ENCODE measurements at places on chromosomes 11 and 22.

GRCh38 chr11:65377036-65377435, 5.4 kb downstream of the SLC25A45 start:
- DNase-seq, result no peak

GRCh38 chr11:24560324-24560723, 63.5 kb downstream of the LUZP2 start:
- DNase-seq, result no peak

DNA sequence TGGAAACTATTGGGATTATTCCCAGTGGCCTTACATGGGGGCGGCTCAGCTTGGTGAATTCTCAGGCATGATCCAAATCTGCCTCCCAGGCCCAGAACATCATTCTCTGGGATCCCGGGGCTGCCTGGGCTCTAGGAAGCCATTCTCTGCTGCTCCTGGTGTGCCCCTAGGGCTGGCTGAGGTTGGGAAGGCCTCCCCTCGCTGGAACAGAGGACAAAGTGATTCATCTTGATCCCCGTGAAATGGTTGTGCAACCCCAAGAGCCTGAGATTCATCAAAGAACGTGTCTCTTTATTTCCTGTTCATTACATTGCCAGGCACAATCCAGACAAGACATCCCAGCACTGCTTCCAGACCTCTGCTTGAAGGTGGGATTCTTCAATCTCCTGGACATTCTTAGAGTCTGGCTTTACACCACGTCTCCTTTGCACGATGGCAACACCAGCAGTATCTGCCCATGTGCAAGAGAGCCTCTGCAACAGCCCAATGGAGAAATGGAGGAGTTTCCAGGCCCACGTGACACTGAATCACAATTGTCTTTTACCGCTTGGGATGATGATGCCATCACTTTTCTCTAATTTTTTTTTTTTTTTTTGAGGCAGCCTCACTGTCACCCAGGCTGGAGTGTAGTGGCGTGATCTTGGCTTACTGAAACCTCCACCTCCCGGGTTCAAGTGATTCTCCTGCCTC, 52.3 kb downstream of the TST start:
- DNase-seq, result no peak

- peak; percentile 44 for DNase-seq
These were observed 68.1 kb upstream of the BID start for GRCh38 chr22:17842386-17842785.

DNA sequence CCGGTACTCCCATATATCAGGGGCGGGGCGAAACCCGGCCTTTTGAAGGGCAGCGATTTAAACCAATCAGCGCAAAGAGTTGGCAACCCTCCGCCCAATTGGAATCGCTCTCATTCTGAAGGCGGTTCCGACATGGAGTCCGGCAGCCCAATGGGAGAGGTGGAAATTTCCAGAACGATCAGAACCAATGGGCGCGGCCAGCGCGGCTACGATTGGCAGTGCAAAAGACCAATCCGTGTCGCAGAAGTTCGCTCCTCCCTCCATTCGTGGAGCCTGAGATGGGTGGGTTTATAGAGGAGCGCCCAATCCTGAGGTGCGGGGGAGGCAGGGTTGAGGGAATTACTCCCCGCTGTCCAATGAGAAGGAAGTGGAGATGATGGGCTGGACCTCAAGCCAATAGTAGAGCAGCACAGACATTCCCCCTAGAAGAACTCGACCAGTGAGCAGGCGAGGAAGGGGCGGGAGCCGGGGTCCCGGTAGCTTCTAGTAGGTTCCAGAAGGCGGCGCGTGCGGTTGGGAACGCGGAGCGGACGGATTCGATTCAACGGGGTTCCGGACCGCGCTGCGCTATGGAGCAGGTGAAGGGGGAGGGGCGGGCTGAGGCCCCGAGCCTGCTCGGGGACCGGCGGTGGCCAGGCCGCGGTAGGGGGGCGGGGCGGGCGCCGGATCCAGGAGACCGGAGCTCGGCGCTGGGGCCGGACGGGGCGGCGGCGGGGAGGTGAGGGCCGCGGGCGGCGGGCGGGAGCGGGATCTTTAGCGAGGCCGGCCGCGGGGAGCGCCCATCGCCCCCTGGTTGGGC, at the start of gene STIP1:
Gene STIP1, plus strand, starts transcription at position 479 of the 799 bp plus-strand sequence. Its CDS starts 91 bp downstream, at position 570.
- peak; percentile 99 for DNase-seq

DNA sequence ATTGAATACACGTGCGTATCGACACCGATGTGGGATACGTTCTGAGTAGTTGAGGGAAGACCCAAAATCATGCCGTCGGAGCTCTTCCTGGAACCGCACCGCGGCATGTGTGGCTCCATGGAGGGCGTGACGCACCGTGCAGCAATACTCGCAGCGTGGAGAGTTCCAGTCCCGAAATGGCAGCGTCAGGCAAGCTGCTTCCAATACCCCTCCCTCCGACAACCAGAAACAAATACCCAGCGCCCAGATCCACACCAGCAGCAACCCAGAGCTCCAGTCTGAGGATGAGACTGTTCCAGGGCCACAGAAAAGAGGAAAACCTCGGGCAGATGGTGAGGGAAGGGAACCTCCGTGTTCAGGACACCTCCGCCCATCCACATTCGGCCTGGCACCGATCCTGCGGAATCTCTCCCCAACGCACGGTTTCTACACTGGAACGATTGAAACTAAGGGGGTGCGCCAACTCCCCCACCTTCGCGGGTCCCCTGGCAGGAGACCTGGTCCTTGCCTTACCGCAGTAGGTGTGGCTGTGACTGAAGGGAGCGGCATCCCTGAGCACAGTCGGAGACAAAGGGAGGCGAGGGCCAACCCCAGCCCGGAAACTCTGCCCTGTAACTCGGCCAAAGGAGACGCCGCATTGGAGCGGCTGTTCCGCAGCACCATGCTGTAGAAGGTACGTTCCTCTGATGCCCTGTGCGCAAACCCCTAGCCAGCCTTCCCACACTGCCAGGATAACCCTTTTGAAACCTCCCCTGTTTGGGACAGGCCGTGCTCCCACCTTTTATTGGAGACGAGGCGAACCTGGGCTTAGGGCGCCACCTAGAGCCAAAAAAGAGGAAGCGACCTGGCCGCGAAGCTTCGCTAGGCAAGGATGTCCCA, 28.2 kb downstream of the DBX1 start:
- DNase-seq, result peak; percentile 56

DNA sequence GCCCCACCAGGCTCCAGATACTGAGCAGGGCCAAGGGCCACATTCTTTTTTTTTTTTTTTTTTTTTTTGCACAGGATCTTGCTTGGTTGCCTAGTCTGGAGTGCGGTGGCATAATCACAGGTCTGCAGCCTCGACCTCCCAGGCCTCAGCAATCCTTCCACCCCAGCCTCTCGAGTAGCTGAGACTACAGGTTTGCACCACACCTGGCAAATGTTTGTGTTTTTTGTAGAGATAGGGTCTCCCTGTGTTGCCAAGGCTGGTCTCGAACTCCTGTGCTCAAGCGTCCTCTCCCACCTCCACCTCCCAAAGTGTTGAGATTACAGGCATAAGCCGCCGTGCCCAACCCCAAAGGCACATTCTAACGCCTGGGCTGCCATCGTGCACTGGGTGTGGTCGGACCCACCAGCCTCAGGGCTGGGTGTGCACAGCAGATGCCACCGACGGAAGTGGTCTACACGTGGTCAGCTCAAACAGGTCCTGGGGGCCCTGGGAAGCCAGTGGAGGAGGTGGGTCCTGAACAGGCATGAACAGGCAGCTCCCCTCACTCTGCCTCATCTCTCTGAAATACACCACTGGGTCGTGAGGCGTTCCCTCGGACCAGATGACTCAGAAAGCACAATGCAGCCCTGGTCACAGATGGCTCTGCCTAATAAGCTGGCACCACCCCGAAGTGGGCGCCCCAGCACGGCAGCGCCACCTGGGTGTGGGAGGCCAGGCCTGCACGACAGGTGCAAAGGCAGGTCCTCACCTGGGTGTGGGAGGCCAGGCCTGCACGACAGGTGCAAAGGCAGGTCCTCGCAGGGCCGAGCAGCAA, 5.1 kb upstream of the B4GALNT4 start:
- DNase-seq, result peak; percentile 59

DNA sequence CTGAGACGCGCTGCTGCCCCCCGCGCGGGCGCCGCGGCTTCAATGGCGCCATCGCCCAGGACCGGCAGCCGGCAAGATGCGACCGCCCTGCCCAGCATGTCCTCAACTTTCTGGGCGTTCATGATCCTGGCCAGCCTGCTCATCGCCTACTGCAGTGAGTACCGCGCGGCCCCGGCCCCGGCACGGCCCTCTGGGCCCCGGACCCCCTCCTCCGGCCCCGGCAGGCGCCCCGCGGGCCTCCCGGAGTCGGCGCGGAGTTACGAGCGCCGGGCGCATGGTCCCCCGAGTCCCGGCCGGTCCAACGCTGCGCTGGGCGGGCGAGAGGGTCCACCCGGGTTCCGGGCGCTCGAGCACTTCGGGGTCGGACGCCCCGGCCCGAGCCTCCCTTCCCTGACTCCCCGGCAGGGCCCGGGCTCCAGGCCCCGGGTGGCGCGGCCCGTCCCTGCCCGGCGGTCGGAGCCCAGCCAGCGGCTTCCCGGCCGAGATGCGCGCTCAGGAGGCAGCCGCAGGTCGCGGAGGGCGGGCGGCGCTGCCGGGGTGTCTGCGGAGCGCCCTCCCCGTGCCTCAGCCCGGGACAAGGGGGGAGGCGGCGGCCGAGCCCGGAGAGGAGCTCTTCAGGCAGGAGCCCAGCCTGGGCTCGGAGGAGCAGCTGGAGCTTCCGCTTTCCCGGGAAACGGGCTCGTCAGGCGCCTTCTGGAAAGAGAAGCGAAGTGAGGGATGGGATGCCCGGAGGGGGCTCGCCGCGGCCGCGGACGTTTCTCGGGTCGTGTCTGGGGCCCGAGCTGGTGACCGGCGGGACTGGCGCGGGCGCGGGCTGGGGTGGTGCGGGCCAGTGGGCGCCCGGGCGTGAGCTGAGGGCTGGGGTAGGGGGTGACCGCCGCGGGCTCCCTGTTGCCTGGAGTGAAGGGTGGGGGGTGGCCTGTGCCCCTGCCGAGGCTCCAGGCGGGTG, 1337.8 kb downstream of the BRD1 start:
- no peak for DNase-seq

GRCh38 chr22:23177197-23177596, 3.1 kb upstream of the BCR start:
- no peak for DNase-seq

DNA sequence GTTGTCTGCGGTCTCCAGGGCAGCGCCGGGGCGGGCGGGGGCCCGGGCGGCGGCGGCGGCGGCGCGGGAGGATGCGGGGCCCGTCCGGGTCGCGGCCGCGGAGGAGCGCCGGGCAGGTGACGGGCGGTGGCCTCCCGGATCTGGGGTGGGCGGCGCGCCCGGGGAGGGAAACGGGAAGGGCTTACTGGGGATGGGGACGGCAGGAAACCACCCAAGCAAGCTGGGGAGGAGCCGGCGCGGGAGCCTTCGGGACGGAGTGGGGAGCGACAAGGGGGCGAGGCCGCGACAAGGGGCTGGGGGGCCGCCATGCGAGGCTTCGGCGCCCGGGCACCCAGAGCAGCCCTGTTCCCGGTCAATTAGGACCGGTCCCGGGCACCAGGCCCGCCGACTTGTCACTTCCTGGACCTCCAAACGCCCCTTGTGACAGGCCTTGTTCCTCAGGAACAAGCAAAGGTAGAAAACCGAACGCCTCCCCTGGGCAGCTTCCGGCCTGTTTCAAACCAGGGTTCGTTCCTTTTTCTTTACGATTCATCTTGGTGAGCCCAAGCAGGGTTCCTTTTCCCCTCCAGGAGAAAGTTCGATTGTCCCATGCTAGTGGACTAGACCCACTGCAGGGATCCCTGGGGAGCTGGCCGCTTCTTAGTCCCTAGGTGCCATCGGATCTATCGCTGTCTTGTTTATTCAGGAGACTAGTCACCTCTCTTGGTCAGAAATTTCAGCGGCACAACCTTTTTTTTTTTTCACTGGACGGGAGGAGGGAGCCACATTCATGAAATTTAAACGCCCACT, 492 bp downstream of the JHY start:
- peak; percentile 65 for DNase-seq

DNA sequence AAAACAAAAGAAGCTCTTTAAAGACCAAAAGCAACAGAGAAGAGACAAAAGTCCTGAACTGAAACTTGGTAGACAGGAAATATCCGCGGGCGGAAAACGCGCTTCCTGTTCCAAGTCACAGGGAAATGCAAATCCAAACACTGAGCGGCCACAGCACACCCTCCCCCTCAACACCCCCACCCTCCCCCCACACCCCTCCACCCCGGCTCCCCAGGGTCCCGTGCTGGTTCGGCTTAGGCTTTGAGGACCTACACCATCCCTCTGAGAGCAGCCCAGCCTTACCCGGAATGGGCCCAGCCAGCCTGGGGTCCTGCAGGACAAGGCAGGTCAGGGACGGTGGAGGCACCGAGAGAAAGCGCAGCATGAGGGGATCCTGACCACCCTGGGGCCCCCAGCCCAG, 160.4 kb downstream of the BRD1 start:
- no peak for DNase-seq

- DNase-seq, result no peak
These were observed 22.8 kb upstream of the GPR83 start for GRCh38 chr11:94424011-94424410.

- DNase-seq, result no peak
These were observed 385.7 kb downstream of the AASDHPPT start for GRCh38 chr11:106463154-106463553.

GRCh38 chr22:33853200-33854097, 66.8 kb downstream of the LARGE1 start:
- DNase-seq, result peak; percentile 10

GRCh38 chr11:110179064-110179463, 85.9 kb downstream of the ZC3H12C start:
- no peak for DNase-seq

DNA sequence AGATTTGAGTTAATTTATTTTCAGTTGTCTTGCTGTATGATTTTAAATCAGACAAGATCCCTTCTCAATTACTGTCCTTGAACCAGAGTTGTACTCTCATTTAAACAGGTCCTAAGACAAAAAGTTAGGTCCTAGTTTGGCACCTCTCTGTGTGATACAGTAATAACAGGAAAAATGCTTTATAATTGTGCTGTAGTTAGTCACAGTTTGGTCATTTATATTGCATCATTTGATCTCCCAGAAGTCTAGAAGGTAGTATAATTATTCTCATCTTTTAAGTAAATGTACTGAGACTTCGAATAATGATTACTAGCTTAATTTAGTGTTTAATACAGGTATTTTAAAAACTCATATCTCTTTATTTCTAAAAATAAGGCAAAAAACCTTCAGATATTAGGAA, 18.1 kb upstream of the LUZP2 start:
- no peak for DNase-seq

DNA sequence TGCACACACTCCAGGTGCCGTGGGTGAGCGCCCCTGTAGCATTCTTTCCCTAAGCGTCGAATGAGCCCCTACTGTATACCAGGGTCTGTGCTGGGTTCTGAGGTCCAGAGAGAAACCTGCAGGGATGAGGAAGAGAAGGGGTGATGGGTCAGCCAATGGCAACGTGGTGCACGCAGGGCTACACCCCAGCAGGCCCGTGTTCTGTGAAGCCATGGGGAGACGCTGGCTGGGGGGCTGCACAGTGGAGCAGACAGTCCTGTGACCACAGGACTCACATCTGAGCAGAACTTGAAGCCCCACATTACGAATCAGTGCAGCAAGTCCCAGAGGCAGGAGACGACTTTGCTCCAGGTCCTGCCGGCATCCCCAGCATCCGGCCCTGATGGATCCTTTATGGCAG, 1481.4 kb downstream of the BRD1 start:
- no peak for DNase-seq

DNA sequence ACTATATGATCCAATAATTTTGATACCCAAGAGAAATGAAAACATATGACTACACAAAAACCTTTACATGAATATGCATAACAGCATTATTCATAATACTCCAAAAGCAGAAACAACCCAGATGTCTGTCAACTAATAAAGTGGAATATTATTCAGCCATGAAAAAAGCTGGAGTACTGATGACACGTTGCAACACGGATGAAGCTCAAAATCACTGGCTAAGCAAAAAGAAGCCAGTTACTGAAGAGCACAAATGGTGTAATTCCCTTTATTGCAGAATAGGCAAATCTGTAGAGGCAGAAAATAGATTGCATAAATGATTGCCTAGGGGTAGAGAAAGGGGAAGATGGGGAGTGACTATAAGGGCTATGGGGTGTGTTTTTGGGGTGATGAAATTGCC, 117.6 kb upstream of the FGF3 start:
- DNase-seq, result no peak
